Activated CD4-positive, CD25-positive, alpha-beta regulatory T cell (primary cell): ENCODE measurements at places on chromosomes 12 and 14.

DNA sequence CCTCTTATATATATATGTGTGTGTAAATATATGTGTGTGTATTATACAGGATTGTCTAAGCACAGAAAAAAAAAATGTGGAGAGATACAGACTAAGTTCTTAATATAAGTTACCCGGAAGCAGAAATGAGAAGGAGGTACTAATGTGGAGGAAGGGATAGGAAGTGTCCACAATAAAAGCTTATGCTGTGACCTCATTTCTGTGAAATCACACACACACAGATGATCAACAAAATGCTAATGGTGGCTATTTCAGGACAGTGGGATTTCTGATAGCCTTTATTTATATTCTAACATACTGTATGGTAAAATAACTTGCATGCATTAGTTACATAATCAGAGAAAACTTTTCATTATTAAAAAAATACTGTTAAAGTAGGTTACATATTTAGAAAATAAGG, 8.5 kb upstream of the RAD51AP1 start:
- DNase-seq = no peak

DNA sequence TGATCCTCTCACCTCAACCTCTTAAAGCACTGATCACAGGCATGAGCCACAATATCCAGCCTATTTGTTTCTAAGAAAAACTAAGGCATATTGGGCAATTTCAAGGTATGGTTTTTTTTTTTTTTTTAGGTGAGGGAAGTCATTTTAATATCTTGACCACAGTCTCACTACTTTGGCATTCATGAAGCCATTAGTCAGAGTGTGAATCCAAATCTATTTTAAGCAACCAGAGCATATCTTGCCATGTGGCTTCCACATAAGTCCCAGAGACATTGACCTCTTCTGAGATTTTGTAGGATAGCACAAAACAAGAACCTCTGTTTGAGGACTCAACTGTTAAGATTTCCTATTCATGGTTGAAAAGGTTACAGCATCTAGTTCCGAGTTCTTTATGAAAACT, 130.3 kb upstream of the RBM19 start:
- DNase-seq = no peak

DNA sequence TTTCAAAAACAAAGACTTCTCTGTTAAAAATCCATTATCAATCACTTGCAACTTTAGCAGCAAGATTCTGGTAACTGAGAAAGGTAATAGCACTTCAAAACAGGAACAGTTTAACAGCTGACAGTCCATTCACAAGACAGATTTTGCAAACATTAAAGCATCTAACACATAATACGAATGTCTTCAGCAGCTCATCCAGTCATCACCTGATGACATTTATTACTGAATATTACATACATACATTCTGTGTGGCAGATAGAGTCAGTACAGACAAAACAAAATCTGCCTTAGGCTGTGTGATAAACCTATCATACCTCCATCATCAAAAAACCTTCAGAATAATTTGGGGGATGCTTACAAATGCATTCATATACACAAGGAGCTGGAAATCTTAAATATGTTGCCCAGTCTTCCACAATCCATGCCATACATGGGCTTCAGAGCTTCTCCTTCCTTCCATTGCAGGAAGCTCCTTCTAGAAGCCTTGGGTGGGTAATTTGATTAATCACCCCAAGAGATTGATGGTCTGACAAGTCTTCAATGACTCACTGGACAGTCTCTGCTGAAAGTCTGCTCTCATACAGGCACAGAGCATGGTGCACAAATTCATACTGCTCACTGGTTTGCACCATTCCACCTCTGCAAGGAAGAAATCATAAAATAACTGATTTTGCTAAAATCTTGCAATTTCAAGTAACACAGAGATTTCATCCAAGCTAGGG, 1.6 kb upstream of the PTPRB start:
- no peak for DNase-seq

- no peak for DNase-seq
Measured at GRCh38 chr12:89742337-89743022, 33.8 kb upstream of the ATP2B1 start.

DNA sequence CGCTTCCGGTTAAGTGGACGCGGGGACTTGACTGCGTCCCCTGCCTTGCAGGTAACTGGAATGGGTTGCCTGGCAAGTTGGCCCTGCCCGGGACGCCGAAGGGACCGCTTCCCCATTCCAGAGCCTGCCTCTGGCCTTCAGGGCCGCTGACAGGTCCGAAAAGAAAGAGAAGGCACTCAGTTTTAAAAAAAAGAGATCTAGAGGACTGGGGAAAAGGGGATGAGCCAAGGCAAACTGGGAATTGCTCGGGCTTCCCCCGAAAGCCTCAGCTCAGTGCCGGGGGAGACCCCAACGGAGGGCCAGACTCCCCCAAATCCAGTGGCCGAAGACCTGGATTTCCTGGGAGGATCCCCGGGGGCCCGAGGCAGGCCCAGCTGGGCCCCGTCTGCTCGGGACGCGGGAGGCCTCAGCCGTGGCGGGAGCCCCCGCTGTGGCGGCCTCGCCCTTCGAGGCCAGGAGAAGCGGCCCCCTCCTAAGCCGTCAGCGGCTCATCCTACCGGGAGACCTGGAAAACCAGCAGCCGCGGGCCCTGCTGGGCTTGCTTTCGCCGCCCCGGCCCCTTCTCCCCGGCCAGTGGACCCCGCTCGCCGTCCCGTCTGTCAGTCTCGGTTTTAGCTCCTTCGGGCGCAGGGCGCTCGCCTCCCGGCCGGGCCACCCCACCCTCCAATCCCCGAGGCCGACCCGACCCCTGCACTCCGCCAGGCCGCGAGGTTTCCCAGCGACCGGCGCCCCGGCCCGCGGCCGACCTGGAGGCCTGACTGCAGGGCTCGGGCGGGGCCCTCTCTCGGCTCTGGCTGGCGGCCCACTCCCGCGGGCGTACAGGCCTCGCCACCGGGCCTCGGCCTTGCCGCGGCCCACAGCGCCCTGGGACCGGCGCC, 12.5 kb downstream of the OTX2 start:
- no peak for DNase-seq

DNA sequence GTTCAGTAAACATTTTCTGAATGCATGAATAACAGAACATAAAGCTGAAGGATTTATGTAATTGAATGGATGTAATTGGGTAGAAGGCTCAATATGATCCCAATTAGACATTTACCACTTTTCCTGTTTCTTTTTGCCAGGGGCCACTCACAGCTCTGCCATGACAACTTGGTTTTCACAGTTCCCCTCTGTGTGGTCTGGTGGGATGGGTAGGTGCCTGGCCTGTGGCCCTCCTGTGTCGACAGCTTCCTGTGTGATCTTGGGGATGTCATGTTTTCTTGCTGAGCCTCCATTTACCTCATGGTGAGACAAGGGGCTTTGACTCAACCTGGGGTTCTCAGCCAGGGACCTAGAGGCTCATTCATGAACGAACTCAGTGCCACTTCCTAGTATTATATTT, 12.6 kb upstream of the SERPINA10 start:
- no peak for DNase-seq

DNA sequence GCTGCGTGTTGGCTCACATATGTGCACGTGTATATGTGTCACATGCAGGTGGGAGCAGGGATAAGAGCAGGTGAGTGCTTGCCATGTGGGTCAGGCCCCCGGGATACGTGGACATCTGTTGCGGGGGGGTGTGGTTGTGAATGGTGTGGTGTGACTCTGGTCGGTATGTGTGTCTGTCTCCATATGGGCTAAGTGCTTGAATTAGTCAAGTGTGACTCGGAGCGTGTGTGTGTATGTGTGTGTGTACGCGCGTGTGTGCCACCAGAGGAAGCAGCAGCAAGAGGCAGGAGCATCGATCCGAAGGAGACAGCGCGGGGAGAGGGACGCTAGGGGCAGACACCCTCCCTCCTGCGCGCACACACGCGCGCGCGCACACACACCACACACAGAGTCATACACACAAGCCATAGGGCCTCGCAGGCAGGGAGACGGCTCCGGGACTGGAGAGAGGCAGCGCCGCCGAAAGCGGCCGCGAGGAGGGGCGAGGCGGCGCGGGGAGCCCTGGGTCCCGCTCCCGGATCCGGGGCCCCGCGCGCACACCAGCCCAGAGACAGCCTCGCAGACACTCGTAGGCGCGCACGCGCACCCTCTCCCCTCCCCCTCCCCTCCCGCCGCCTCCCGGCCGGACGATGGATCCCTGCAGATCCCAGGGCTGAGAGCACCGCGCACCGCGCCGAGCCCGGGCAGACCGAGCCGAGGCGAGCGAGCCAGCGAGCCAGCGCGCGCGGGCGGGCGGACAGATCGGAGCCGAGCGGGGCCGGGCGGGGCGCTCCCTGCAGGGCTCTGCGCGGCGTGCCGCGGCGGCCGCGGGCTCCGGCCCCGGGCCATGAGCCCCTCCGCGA, at the start of gene ASIC1:
TSS of gene ASIC1 (plus strand) at position 597 of the 842 bp plus-strand sequence. CDS start 1,171 bp downstream, outside the sequence.
- no peak for DNase-seq
